ENCODE measurements at places on chromosomes 11 and 22.

- DNase-seq = no peak
Observed at GRCh38 chr11:34364102-34364501, 6.3 kb upstream of the ABTB2 start.

GRCh38 chr11:3026803-3027202 is 30.4 kb downstream of the CARS1 start:
- no peak for DNase-seq

DNA sequence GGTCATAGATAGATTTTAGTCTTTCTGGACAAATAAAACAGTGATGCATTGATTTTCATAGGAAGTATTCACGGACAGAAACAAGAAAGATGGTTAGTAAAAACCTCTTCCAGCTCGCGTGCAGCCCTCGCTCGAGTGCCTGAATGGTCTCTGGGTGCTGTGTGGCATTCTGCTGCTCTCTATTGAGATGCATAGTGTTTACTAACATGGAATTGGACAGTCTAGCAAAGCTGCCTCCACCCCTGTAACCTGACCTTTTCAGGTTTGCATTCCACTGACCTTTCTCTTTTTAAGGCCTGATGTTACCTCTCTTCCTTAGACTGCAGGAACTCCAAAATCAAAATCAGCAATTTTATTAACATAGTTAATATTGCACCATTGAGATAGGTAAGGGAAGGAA is 643.4 kb downstream of the JRKL start:
- DNase-seq = no peak

DNA sequence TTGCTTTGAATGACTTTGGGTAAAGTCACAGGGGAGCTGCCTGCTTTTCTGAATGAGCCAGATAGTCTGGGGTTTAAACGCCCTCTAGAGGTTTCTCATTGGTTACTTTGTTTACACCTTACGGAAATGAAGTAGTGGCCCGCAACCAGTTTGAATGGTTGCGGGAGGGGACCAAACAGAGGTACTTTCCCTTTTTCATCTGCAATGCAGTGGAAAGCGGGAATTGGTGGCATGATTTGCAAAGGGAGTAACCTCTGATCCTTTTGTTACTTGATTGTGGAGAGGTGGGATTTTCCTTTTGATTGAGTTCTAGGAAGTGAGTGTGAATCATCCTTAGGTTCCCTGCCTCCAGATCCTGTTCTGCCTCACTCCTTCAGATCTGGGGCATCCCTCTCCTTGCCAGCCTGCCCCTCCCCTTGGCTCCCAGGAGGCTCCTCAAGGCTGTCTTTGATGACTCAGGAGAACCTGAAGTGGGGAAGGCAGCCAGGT is 15.9 kb upstream of the GLYATL1 start:
- no peak for DNase-seq

DNA sequence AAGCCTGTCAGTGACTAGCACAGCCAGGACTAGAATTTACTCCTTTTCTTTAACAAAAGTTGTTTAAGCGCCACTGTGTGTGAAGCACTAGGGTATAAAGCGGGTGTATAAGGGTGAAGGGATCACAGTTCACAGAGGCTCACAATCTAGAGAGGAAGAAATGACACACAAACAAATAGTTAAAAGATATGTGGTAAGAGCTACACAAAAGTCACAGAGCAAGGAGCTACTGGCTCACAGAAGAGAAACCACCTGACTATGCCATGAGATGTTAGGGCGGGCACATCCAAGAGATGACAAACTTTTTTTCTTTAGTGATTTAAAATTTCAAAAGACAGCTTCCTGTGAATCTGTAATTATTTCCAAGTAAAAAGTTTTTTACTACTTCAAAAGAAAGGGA is 55.6 kb downstream of the PHF21A start:
- no peak for DNase-seq

DNA sequence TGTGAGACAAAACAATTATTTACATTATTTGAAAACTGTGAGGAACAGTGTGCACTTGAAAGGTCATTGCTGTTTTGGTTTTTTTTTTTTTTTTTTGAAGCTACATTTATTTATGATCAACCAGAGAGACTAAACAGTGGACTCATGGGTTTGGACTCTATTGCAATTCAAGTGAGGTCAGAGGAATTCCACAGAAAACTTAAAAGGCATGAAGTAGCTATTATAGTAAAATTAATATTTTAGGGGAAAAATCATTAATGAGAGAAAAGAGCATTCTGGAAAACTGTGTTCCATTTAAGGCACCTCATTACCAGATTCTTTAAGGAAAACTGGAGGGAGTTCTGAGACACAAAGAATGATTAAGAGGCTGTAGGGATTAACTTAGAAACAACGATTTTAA is 102.8 kb downstream of the WNT11 start:
- no peak for DNase-seq

DNA sequence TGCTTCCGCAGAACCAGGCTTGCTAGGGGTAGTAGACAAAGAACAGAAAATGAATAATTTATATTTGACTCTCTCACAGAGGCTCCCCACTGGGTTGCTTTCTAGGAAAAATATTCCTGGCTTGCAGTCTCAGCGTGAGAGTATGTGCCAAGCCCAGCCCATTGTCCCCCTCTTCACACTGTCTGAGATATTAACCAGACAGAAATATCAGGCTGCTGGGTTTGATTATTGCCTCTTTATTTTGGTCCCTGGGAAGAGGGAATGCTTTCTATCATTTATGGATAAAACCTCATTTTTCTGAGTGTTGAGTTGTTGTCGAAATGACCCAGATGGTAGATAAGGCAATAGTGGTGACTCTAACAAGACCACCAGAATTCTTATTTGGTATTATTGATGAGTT is 367.9 kb downstream of the METTL15 start:
- no peak for DNase-seq

DNA sequence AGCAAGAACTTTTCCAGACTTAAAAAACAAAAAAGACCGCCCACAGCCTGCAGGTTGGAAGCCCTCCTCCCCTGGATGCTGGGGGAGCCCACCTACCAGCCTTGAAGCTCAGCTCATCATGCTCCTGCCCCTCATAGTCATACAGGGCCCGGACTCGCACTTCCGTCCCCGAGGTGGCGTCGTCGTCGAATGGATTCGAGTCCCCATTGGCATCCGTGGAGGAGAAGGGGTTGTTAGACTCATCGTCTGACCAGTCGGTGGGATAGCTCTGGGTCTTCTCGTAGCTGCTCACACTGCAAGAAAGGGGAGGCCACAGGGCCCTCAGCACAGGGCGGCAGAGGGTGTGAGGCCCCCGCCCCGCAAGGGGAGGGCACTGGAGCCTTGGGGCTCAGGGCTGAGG is 19.0 kb upstream of the ARFGAP3 start:
- no peak for DNase-seq

GRCh38 chr22:38397189-38398085 is 57.6 kb downstream of the KCNJ4 start:
- no peak for DNase-seq

DNA sequence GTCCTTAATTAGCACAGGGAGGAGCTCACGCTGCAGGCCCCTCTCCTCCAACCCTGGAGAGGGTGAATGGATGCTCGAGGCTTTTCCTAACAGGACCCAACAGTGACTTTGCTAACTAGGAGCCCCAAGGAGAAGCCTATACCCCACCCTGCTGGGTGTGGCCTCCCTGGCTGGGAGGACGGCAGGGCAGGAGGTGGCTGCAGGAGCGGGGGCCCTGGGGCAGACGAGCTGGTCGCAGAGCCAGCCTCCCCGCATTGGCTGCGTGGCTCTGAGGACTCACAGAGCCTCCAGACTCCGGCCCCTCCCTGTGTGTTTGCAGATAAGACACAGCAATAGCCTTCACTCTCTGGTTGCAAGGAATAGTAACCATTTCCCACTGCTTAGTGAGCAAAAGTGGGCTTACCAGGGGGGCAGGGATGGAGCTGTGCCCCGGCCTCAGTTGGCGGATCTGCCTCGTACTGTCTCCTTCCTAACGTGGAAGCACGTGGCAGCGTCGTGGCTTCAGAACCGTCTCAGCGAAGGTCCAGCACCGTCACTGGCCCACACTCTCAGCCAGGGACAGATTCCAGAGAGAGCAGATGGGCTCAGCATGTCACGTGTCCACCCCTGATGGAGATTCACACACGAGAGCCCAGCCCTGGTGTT is 1087.5 kb downstream of the BRD1 start:
- DNase-seq = no peak

- no peak for DNase-seq
Observed at GRCh38 chr11:46655631-46656030, 38.3 kb downstream of the ATG13 start.

DNA sequence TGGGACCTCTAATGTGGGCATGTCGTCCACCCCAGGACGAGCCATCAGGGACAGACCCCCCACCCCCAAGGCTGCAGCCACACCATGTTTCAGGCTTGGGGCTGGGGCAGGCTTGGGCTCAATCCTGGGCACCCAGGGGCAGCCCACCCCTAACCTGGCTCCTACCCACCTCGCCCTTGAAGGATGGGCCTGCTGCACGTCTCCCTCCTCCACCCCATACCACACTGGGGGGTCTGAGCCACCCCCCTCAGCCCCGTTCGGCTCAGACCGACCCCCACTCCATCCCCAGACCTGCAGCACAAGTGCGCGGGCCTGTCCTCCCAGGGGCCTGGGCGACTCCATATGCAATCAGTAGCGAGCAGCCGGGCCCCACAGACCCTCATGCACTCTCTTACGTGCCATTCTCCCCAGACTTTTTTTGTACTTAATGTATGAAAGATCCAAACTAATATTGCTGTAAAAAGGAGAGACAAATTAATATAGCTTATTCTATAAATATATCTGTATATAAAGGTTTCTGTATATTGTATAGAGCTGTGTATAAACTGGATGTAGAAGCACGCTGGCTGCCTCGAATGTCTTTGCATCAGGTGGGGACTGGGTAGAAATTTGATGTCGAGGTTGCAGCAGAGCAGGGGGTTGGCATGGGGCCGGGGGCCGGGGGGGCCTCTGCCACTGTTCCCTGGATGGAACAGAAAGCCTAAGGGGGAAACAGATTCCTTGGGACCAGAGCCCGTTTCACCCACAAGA is 5.8 kb upstream of the MYRF start:
- DNase-seq = no peak

DNA sequence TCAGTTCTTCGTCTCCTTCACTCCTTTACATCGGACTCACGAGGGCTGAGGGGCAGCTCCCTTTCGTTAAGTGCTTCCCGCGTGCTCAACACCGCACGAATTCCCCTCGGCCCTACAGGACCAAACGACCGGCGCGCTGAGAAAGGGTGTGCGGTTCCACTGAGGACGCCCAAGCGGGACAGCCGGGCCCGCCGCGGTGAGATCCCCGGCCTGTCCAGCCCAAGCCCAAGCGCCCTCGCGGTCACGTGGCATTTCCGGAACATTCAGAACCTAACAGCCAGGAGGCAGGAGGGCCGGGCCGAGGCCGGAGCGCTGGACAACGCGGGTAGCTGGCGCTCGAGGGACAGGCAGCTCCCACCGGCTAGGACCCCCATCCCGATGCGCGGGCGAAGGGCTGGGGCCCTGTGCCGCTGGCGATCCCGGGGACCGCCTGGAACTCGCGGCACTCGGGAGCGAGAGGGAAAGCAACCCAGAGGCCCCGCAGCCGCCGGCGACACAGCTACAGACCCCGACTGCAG is 737 bp upstream of the STIP1 start:
- DNase-seq = no peak

DNA sequence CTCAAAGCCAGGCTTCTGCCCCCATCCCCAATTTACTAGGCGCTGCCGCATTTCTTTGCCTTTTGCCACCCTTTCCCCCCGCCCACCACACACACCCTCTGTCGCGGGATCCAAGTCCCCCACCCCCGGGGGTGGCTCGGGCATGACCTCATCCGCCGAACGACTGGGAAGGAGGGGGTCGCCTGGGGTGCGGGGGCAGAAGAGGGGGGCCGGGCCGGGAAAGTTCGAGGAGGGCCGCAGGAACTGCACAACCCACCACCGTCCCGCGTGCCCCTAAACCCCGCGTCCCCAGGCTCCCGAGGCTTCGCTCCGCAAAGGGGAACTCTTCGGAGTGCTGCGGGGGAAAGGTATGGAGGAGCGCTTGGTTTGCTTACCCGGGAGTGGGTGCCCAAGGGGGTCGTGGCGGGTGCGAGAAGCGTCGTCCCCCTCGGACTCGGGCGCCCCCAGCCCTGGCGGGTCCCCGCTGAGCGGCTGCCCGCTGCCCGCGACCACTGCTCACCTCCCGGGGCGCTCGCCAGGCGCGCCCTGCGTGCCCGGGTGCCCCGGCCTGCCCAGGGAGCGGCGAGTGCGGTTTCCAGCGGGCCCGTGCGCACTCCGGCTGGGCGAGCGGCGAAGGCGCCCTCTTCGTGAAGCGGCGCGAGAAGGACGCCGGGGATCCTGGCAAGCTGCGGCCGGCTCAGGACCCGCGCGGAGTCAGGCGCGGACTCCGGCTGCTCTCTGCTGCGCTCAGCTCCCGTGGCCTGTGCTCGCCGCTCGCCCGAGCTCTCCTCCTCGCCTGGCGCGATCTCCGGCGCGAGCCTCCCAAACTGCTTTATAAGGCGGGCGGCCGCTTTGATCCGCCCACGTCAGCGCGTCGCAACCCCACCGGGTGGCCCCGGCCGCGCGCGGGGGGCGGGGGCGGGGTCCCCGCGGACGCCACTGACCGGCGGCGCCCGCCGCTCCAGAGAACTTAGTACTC is 4.0 kb upstream of the WNT11 start:
- DNase-seq = no peak

DNA sequence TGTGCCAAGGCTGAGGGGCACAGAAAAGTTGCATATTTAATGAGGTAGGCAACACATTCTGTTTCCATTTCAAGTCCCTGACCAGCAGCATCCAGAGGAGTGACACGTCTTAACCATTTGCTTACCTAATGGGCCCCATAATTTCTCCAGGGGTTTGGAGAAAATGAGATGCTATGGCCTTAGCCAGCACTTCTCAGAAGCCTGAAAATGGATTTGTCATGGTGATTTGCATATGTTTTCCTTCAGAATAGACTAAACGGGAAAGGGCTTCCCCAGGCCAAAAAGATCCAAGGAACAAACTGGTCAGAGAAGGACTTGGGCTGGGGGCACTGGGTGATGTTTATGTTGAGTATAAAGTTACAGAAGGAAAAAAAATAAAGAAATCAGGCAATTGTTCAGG is 16.7 kb downstream of the CSRP3 start:
- DNase-seq = no peak

- DNase-seq = no peak
Observed at GRCh38 chr11:6354651-6355485, 34.6 kb upstream of the CAVIN3 start.

GRCh38 chr11:72719144-72719543 is 33.1 kb downstream of the ARAP1 start:
- no peak for DNase-seq

- DNase-seq = no peak
Observed at GRCh38 chr11:132062031-132062430, 691.6 kb downstream of the NTM start.

- no peak for DNase-seq
Observed at GRCh38 chr22:45441138-45441537, 27.6 kb downstream of the RIBC2 start.

DNA sequence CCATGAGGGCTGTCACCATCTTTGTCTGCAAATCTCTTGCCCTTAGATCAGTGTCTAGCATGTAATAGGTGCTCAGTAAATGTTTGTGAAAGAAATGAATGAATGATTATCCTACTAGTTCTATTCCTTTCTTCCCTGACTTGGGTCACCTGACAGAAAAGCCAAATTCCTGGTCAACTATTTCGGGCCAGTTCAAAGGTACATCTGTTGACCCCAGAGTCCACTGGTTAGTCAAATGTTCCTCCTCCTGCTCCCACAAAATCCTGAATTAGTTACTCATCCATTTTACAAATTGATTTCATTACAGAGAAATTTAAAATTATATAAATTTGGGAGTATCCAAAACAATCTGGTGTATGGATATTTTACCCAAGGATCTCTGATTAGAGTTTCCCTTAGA is 124.7 kb upstream of the NAV2 start:
- no peak for DNase-seq

- DNase-seq = no peak
Observed at GRCh38 chr11:17922416-17922788, 90.4 kb downstream of the SERGEF start.
